ENCODE measurements at places on chromosomes 12 and 14.
A peak's percentile ranks its signal among the peaks of the same experiment; 100 is the strongest.

GRCh38 chr12:10528174-10528953 is 22.7 kb downstream of the EIF2S3B start:
- no peak for DNase-seq

DNA sequence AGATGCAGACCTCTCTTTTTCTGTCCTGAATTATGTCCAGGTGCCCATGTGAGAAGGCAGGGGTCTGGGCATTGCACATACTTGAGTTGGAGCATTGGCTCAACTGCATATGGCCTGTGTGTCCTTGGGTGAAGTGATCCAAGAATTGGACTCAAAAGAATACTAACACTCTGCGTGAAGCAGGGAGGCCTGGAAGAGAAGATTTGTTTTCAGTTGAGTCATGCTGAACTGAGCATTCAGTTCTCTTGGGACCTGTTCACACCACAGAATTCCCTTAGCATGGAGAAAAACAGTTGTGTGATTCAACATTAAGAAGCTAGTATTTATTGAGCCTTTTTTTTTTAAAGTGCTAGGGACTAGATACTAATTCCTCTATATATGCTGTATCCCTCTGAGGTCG is 164.7 kb upstream of the TBX3 start:
- no peak for DNase-seq

- DNase-seq = no peak
These were observed 174.3 kb downstream of the ACSS3 start for GRCh38 chr12:81252228-81252627.

GRCh38 chr12:27101290-27101689 is 18.9 kb upstream of the C12orf71 start:
- no peak for DNase-seq

DNA sequence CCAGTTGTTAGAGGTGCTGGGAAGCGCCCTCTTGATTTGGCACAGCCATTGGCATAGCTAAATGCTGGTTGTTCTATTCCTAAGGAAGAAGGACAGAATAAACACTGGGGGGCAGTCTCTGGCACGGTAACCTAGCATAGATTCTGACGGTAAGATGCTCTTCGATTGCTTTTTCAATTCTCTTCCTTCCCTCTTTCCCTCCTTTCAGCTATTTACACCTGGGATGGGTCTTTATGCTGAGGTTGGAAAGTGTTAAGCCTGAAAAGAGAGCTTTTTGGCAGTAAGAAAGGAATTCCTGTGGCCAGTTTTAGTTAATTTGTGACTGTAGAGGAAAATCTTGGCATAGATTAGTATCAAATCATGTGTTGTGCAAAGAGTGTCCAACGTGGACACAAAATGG is 162.8 kb downstream of the SNAPC1 start:
- DNase-seq = no peak

DNA sequence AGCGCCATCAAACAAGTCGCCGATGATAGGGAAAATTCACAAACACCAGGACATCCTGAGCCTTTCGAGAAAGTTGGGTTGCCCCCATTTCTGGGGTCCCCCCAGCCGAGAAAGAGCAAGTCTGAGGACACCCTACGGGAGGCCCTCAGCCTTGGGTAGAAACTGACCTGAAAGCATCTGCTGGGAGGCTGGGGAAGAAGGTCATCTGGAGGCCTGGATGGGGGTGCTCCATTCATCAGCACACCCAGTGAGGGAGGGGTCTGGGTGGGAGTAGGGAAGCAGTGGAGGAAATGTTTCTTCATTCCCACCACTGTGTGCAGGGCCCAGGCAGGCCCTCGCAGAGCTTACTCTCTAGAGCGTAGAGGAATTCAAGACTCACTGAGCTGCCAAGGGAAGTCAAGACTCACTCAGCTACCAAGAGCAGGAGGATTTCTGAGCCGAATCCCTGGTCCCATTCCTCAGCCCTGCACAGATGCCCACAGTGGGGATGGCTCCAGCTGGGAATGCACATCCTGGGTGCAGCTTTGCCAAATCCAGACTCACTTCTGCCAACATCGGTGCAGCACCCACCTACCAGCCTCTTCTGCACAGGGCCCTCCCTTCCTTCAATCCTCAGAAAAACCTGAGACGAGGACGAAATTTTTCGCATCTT is 38.1 kb downstream of the DIO3 start:
- no peak for DNase-seq

- no peak for DNase-seq
These were observed 9.5 kb downstream of the TRAF3 start for GRCh38 chr14:102786768-102787167.

GRCh38 chr14:67487937-67488893 is at the start of gene TMEM229B:
TMEM229B (minus strand) TSS chr14:67488721; CDS start chr14:67473923, 14,798 bp downstream.
- DNase-seq = peak; percentile 31

DNA sequence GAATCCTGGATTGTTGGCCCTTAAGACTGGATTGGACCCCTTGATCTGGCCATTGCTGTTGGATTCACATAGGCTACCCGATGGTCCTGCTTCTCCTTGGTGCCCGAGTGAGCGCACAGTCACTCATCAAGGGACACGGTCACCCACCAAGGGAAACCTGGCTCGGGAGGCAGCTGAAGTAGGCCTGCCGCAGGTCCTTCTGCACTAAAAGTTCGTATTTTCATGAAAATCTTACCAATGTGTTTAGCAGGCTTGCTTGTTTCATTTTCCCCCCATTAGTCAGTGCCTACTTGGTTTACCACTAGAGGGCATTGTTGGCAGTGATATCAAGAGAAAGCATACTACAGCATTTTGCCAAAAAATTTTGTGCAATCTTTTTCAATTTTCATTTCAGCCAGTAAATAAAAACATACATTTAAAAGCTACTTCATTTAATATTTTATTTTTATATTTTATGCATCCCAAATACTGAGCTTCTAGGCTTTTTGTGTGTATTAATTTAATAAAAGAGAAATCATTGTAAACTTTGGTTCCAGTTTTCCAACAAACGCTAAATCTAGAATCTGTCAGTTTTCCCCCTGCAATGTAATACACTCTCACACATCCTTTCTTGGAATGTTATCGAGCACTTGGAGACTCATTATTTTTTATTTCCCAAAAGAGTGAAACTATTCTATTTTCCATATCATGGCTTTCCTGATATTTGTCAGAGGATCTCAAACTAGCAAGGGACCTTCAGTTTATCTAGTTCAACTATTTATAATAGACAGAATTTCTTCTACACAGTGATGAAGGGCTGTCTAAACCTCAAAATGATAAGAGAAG is 116.7 kb downstream of the LMNTD1 start:
- no peak for DNase-seq

DNA sequence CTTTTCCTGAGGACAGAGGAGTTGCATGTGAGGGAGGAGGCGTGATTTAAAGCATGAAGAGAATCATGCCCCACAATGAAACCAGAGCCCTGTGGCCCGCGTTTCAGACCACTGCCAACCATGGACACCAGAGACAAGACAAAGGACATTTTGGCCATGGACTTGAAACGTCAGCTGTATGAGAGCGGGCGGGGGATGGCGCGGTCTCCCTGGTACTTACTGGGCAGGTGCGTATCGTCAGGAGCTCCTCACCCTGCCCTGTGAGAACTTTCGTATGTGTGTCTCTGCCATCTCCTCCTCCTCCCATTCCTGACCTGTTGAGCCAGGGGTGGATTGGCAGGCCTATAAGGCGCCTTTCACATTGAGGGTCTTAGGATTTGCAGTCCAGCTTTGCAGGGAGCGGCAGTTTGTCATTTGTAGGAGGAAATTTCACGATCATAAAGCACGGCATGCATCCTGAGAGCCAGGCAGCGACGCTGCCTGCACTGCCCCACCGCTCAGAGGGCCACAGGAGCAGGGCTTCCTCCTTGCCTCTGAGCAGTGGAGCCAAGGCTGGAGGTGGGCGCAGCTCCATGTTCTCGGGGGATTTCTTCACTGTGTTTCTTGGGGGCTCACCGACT is 22.2 kb downstream of the SFSWAP start:
- DNase-seq = no peak

DNA sequence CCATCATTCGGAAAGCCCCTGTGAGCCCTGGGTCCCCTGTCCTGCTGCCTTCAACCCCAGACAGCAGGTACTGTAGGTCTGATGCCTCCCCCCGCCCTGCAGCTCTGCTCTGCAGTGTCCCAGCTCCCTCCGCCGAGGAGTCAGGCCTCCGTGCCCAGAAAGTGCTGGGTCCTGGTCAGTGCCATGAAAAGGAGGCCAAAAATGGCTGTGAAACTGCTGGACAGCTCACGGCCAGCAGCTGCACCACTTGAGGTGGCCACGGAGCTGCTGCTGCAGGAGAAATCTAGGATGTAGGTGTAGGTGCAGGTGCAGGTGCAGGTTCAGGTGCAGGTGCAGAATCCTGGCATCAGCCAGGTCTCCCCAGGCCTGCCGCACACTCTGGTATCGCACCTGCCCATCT is 196.1 kb downstream of the SLC15A4 start:
- no peak for DNase-seq

- DNase-seq = no peak
These were observed 138.6 kb upstream of the LGR5 start for GRCh38 chr12:71300772-71301675.

- no peak for DNase-seq
These were observed 195.9 kb upstream of the PARP11 start for GRCh38 chr12:4068981-4069669.

DNA sequence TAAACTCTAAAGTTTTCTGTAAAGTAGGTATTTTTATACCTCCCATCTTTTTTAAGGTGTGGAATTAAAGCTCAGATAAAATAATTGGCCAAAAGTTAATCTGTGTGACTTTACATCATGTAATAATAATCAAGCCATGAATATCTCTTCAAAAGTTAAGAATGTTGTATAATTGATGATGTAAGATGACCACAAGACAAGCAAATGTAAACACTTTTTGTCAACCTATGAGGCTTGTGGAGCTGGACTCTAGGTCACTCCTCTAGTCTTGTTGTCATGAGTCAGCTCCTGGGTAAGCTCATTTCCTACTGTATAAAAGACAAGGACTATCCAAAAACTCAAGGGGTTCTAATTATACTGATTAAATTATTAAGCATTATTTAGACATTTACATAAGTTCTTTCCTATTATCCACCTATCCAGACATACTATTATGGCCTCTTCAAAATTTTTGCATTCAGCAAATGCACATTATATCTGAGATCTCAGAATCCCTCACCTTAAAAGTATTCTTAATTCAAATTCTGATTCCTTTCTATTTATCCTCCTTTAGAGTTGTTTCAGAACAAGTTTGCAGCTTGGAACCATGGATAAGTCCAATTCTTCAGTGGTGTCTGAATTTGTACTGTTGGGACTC is at the start of gene OR4K5:
OR4K5 (plus strand) TSS at position 587 of the 637 bp plus-strand sequence; CDS start at position 587, 0 bp downstream.
- no peak for DNase-seq

DNA sequence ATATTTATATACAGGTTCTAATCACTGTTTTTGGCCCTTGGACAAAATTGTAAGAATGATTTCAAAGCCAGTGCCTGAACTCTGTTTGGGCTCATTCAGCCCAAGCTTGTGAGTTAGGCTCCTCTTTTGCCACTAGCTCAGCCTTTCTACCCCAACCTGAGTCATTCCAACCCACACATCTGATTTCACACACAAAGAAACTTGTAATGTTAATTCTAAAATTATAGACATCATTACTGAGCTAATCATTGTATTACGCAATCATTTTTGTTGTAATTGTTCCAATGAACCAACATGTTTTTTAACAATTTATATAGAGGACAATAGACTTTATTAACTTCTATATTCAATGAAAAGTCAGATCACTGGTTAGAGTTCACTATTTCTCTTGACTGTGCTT is 441.1 kb downstream of the ETNK1 start:
- no peak for DNase-seq

DNA sequence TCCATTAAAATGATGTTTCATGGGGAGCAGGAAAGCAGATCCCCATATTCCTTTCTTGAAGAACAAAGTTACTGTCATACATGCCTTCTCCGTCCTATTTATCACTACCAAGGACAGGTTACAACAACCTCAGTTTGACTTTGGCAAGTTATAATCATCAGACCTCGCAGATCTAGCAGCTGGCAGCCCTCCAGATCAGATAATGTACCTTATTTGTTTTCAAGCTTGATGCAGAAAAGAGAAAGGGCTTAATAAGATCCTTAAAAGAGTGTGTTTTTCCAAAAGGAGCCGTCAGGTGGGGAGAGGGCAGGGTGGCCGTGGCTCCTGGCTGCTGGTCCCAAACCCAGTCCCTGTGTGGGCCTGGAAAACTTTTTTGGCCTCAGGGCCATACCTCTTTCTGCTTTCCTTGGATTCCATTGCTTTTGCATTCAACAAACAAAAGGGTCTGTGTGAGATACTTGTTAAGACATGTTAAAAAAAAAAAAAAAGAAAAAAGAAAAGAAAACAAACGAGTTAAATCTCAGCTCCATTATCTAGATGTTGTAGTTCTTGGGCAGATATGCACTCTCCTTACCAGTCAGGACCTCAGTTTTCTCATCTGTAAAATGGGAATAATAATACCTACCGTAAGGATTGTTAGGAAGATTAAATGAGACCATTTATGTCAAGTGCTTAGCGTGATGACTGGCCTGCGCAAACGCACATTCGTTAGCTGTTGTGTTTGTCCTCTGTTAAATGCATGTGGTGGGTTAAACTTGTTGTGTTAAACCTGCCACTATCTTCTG is 64.6 kb downstream of the B4GALNT3 start:
- no peak for DNase-seq

- DNase-seq = no peak
These were observed 8.3 kb downstream of the ATP2B1 start for GRCh38 chr12:89700191-89700810.

DNA sequence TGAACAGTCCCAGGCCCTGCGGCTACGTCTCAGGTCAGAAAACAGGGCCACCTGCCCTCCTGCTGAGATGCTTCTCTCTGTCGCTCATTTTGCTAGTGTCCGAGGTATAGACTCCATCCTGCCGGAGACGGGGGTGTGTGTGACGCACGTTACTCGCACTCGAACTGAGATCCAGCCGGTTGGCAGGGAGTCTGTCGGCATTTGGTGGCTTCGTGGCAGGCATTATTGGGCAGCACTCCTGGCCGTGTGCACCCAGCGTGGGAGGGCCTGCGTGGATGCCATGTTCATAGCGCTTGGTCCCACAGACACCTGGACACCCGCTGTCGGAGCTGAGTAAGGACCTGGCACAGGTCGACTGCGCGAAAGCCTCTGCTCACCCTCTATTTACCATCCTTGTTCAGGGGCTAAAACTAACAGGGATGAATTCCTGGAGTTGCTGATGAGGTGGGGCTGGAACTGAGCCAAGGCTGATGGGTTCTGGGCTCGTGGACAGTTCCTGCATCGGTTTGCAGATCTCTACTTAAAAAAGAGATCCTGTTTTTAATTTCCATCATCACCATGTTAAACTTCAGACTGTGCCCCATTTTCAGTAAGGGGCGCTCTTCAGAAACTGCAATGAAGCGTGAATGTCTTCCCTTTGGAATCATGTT is 28.6 kb downstream of the AACS start:
- DNase-seq = no peak

DNA sequence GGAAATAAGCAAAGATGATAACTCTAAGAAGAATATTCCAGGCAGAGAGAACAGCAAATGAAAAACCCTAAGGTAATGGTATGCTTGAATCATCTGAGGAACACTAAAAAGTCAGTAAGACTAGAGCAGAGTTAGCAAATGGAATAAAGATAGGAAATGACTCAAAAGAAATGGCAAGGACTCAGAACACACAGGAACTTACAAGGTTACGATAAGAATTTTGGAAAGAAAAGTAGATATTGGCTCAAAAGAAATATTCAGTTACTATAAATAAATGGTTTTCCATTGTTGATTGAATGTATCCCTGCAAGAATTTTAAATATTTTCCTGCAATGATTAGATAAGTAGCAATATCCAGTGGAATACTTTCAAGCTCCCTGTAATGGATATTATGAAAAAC is 705.8 kb downstream of the C12orf50 start:
- DNase-seq = no peak

- DNase-seq = no peak
These were observed 147.2 kb downstream of the SCARB1 start for GRCh38 chr12:124716208-124717130.

GRCh38 chr12:71392521-71393145 is 47.0 kb upstream of the LGR5 start:
- DNase-seq = no peak

GRCh38 chr14:32703183-32703621 is 235.5 kb upstream of the NPAS3 start:
- no peak for DNase-seq
